ENCODE measurements at places on chromosomes 3 and 15.

GRCh38 chr3:184658223-184658928 is 53.5 kb downstream of the MAGEF1 start:
- DNase-seq = no peak

GRCh38 chr3:186512570-186513302 is 31.4 kb downstream of the CRYGS start:
- no peak for DNase-seq

- no peak for DNase-seq
Measured at GRCh38 chr3:23968463-23969184, 23.5 kb downstream of the NR1D2 start.

GRCh38 chr15:32670623-32671022 is 29.1 kb downstream of the SCG5 start:
- DNase-seq = no peak

- DNase-seq = no peak
Measured at GRCh38 chr3:14366248-14366647, 36.2 kb upstream of the SLC6A6 start.

- DNase-seq = no peak
Measured at GRCh38 chr3:121869736-121870135, 24.5 kb upstream of the SLC15A2 start.
